BJ (cell line): ENCODE measurements at places on chromosomes 12 and 14.

DNA sequence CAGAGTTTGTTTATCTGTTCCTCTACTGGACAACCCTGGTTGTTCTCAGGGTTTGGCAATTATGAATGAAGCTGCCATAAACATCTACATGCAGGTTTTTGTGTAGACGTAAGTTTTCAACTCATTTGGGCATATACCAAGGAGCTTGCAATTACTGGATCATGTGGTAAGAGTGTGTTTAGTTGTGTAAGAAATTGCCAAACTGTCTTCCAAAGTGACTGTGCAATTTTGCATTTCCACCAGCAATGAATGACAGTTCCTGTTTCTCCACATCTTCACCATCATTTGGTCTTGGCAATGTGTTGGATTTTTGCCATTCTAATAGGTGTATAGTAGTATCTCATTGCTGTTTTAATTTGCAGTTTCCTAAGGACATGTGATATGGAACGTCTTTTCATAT lies 39.8 kb upstream of the FBXO33 start:
- DNase-seq = no peak

DNA sequence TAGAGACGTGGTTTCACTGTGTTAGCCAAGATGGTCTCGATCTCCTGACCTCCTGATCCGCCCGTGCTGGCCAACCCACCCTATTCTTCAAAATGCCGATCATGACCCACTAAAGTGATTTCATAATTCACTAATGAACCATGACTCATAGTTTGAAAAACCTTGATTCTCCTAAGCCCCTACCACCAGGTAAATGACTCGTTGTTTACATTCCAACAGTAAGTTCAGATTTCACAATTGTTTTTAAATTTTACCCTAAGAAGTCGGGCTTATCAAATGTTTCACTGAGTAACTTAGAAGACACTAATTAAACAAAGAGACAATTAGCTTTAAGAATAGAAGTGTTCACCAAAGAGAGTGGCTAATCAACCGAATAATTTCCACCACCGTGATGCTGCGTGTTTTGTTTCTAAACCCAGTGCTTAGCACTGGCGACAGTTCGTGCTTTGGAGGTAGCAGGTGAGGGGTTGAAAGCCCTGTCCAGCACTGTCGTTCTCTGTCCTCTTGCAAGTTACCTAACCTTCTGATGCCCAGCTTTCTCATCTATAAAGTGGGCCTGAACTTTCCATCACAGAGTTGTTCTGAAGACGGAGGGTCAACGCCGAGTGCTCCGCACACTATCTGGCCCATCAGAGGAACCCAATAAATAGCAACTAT lies 136.5 kb downstream of the NTF3 start:
- no peak for DNase-seq

GRCh38 chr14:21267886-21268616 lies 1.2 kb downstream of the HNRNPC start:
- no peak for DNase-seq

GRCh38 chr12:114938487-114939210 lies 254.7 kb upstream of the TBX3 start:
- no peak for DNase-seq

DNA sequence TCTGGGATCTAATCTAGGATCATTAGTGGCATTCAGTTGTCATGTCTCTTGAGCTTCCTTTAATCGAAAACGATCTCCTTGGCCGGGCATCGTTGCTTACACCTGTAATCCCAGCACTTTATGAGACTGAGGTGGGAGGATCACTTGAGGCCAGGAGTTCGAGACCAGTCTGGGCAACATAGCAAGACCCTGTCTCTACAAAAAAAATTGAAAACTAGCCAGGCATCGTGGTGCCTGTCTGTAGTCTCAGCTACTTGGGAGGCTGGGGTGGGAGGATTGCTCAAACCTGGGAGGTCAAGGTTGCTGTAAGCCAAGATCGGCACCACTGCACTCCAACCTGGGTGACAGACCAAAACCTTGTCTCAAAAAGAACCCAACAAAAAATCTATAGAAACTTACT lies 9.0 kb downstream of the PUS1 start:
- DNase-seq = no peak

DNA sequence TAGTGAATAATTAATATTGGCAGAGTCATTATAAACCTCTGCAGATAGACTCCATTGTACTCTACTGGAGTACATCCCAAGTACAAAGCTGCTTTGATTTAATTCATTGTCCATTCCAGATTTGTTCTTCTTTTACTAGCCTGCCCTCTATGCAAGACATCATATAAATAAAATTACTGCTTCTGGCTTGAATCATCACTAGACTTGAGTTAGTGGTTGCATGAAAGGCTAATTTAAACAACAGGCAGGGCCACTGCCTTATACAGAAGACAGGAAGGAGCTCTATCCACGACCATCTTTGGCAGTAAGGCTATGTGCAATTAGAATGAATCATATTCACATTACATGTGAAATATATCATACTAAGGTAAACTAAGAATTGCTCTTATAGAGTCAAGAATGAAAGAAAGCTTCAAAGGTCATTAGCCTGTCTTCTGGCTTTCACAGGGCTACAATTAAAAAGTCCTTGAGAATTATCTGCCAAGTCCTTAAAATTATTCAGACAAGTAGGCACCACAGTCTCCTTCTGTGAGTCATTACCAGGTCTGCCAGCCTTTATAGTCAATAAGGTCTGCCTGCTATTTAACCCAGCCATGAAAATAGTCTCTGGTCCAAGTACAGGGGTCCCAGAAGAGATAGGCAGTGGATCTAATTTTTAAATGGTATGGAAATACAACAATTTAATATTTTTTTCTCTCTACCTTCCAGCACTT lies 631.8 kb downstream of the TMTC2 start:
- no peak for DNase-seq

DNA sequence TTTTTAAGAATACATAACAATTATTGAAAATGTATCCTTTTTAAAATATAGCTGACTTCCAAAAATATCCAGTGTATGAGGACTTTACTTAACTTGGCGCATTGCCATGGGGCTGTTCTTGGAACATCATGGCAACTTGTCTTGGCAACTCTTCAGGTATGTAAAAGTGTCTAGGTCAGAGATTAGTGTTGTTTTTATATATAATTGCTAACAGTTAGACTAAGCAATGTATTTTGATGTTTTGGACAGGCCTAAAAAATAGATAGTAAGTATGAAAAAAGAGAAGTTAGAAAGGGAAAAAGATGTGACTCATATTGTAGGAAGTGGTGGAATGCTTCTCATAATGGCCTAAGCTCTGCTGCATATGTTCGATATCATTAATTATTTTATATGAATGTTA lies 70.9 kb downstream of the MON2 start:
- DNase-seq = peak; percentile 10

DNA sequence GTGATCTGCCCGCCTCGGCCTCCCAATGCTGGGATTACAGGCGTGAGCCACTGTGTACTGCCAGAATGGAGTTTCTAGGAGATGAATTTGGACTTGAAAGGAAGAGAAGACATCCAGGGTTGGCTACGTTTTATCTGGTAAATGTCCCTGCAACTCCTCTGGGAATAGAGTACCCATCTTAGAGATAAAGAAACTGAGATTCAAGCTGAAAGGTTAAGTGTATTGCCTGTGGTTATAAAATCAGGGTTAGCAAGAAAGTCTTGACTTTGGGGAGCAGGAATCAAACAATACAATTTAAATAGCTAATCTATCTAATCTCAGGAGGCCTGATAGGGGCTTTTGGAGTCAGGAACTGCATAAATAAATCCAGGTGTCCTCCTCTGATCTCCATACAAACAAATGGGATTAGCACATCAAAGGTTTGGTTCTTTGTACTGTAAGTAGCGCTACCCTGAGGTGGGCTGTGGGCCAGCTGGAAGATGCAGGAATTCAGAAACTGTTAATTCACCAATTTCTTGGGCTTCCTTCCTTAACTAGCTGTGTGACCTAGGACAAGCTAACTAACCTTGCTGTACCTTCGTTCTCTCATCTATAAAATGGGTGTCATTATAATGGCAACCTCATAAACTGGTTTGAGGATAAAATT lies 45.1 kb downstream of the TBX3 start:
- DNase-seq = no peak

DNA sequence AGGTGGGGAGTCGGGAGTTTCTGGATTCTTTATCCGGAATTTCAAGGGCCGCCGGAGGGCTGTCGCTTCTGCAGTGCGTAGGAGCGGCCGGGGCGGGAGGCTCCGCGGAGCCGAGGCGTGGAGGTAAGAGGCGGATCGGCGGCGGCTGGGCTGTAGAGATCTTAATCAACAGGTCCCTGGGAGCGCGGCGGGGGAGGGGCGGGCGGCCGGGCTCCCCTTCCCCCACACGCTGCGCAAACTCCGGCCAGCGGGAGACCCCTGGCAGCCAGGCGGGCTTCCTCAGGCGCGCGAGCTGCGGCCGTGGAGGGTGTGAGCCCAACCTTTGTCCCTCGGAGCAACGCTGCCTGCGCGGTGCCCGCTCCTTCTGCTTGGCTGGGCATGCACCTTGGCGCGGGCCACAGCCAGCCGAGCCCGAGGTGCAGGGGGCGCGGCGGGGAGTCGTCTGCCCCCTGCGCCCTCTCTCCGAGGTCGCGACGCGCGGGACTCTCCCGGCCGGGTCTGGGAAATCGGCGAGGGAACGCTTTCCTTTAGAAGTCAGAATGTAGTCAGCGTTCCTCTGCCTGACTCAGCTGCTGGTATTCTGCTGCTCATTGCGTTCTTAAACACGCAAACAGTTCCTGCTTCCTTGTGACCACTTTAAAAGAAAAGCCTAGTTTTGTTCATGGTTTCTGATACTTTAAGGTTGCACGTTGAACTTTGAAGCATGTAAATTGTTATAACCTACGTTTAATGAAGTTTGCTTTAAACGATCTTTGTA lies at the start of gene PALS1:
Gene PALS1, plus strand, starts transcription at position 25 of the 757 bp plus-strand sequence. CDS start 37,736 bp downstream, outside the sequence.
- DNase-seq = peak; percentile 39

GRCh38 chr12:38662829-38663228 lies 242.6 kb downstream of the CPNE8 start:
- DNase-seq = no peak

- no peak for DNase-seq
Observed at GRCh38 chr14:35045798-35046047, 349 bp upstream of the FAM177A1 start.

- DNase-seq = no peak
Observed at GRCh38 chr14:32085845-32086383, 8.8 kb downstream of the ARHGAP5 start.

DNA sequence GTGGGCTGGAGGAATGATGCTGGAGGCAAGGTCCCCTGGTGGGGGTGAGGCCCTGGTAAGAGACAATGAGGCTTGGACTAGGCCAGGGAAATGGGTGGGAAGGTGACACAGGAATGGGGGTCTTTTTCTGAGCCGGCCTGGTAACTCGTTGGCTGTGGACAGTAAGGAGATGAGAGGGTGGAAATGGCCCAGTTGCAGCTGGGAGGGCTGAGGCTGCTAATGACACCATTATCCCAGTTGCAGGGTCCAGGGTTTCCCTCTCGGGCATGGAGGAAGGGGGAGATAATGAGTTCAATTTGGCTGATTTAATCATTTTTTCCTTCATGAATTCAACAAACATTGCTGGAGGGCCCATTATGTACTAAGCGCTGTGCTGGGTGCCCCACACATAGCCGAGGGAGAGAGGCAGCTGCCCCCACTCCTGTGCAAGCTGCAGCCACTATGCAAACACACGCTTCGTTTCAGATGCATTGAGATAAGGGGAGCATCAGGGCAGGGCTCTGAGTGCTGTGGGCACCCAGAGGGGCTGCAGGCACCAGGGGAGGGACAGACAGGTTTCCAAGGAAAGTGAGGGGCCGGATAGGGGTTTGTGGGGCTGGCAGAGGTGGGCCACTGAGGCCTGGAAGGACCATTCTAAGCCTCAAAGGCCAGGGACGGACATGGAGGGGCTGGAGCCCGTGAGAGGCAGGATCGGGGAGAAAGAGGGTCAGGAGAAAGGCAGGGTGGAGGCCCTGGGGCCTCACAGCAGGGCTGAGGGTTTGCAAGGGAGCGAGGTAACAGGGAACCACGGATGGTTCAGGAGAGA lies 43.2 kb upstream of the MEG3 start:
- DNase-seq = no peak

GRCh38 chr12:61758661-61759060 lies 501.5 kb upstream of the USP15 start:
- DNase-seq = no peak

DNA sequence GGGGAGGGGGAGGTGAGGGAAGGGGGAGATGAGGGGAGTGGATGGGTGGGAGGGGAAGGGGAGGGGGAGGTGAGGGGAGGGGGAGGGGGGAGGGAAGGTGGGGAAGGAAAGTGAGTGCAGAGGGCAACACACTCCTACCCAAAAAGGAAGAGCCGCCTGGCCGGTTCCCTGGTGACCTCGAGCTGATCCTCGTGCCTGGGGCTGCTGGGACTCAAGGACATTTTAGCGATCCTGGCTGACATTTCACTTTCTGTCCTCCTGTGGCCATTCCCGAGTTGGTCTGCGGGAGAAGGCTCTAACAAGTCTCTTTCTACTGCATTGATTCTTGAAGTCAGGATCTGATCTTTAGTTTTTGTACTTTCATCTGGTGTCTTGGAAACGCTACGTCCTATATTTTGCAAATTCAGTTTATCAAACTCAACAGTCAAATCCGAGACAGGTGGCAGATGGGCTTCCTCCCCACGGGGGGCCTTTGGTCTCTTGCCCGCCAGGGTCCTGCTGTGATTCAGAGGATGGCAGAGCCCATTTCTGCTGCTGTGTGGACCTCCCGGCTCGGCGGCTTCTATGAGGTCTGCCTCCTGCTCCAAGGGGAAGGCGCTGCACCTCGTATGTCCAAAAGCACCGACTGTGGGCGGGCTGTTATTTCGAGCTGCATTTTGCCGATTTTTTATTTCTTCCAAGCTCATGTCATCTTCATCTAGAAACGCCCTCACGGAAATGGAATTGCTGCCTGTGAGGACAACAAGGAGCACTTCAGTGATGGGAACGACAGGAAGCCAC lies 19.1 kb downstream of the PGAM5 start:
- DNase-seq = no peak

- DNase-seq = no peak
Observed at GRCh38 chr12:100128512-100128908, 14.2 kb downstream of the BLTP3B start.

DNA sequence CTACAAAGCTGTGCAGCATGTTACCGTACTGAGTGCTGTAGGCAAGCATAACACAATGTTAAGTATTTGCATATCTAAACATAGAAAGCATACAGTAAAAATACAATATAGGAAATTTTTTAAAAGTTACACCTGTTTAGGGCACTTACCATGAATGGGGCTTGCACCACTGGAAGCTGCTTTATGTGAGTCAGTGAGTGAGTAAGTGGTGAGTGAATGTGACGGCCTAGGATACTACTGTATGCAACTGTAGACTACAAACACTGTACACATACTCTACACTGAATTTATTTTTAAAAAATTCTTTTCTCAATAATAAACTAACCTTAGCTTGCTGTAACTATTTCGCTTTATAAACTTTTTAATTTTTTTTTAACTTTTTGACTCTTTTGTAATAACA lies 82.1 kb upstream of the FSCB start:
- no peak for DNase-seq

DNA sequence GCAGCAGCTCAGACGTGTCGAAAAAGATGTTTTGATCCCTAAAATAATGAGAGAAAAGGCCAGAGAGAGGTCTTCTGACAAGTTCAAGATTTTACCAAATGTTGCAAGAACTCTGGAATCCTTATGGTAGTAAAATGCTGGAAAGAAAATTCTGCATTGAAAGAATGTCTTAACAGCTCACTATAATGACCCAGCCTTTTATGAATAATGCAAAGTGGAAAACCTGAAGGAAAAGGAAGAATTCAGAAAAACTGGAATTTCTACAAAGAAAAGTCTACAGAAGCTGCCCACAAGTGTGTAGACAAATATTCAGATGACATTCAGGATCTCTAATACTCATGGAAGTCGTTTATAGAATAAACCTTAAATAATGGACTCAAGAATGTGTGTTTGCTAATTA lies 1.8 kb upstream of the CCDC88C start:
- no peak for DNase-seq

GRCh38 chr14:105700622-105701288 lies 174.4 kb downstream of the TMEM121 start:
- DNase-seq = no peak
